ENCODE measurements at places on chromosomes 6 and 20. TPM values are rescaled to one million over a fixed set of nuclear protein-coding genes. Genes with fewer than 3 reads are reported as not detected.

FAM209A gene
- not detected for total RNA-seq

BFSP1 gene
- total RNA-seq = 8.7 TPM

NR2E1 gene
- not detected for total RNA-seq

NKX2-4 gene
- not detected for total RNA-seq

LRFN2 gene
- not detected for total RNA-seq

BHLHE23 gene
- total RNA-seq = not detected

TTK gene
- 39.8 TPM for total RNA-seq

NKX2-2 gene
- total RNA-seq = not detected

MOG gene
- not detected for total RNA-seq

ABHD16B gene
- total RNA-seq = not detected
